ENCODE measurements at places on chromosomes 1 and 21.

- DNase-seq = peak; percentile 87
These were observed 31.1 kb upstream of the SLC45A3 start for GRCh38 chr1:205711105-205712048.

GRCh38 chr1:48746906-48747305, 29.8 kb downstream of the BEND5 start:
- no peak for DNase-seq

DNA sequence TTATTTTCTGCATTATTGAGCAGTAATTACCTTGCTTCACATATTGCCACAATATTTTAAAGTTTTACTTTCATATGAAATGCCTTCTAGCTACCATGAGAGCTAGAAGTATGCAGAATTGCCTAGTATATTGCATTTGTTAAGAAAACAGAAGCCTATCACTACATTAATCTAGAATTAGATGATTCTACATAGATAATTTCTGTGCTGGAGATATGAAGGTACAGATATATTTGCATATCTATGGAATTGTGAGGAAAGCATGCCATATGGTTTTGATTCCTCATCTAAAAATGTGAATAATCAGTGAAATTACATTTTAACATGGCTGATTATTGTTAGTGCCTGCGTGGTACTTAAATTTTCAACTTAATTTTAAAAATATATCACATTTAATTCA, 1418.3 kb downstream of the NCAM2 start:
- DNase-seq = no peak

DNA sequence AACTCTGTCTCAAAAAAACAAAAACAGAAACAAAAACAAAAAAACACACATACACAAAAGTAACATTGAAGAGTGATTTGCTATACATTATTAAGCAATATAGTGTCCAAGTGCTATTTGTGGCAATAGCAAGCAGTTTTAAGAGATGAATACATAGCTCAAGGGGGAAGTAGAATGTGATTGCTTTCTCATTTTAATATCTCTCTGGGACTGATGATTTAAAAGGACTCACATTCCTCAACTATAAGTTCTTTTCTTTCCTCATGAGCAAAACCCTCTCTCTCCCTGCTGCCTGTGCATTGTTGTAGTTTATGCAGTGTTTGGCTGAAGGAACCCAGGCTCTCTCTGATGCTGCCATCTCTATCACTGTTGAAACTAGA, 47.0 kb upstream of the CSF1 start:
- no peak for DNase-seq

- DNase-seq = no peak
These were observed 107.3 kb downstream of the TOMM20 start for GRCh38 chr1:235021321-235021720.

DNA sequence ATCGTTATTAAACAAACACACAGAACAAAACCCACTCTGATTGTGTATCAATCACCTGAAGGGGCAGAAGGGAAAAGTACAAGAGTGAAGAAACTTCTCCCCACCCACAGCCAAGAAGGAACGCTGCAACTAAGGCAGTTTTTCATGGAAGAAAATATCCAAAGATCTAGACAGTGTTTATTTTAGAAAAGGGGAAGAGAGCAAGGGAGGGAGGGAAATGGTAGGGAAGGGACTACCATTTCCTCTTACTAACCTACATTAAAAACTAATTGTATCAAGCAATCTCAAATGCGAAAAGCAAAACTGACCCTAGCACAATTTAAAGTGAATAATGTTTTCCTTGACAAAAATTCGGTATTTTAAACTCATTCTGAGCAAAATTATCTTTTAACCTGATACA, 3.5 kb downstream of the NRIP1 start:
- no peak for DNase-seq

GRCh38 chr1:164337885-164338284, 221.1 kb upstream of the PBX1 start:
- DNase-seq = no peak

- DNase-seq = no peak
These were observed 28.3 kb downstream of the CFH start for GRCh38 chr1:196680107-196680506.

- DNase-seq = no peak
These were observed 65.6 kb downstream of the PRKCZ start for GRCh38 chr1:2115702-2116341.

GRCh38 chr1:198436276-198436675, 104.2 kb downstream of the ATP6V1G3 start:
- DNase-seq = no peak

Measured in hematopoietic multipotent progenitor cell treated with erythropoietin and hydrocortisone succinate and interleukin-3 and kit ligand, for 8 days (in vitro differentiated cells).